ENCODE measurements at places on chromosomes 4 and X.

- peak; percentile 10 for DNase-seq
These were observed 194.0 kb downstream of the GASK1B start for GRCh38 chr4:157978680-157979361.

GRCh38 chrX:16096141-16096540 lies 27.2 kb upstream of the GRPR start:
- DNase-seq = no peak

DNA sequence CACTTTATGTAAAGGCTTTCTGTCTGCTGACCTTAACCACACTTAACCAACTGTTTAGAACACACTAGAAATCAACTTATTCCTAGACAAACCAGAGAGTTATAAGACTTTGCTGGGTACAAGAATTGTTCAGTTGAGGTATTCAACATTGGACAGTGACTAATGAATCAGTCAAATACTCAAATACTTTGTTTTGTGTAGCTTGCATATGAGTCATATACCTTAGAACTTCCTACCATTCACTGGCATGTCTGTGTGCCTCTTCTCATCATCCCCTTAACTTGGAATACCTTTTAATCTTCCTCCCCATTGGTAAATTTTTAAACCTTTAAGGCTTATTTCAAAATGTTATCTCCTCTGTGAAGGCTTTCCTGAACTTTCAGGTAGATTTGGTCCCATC lies 708.8 kb upstream of the GRIA3 start:
- no peak for DNase-seq

DNA sequence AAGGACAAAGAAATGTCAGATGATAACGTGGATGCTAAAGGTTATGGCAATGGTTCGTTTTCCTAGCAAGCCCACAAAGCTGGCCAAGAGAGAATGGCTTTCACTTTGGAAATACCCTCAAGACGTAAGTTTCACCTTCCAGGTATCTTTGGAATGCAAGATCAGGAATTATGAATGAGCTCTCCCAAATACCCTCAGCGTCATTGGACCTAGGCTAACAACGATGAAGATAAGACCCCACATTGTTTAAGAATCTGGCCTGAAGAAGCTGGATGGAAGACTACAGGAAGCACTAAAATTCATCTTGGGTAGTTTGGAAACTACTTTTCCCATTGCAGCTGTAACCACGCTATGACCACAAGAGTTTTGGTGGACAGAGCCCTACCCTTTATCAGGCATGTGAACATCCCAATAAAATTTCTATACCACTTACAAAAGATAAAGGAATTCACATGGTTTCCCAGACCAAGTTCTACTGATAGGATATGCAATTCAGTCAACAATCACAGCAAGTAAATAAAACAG lies 111.9 kb downstream of the KDR start:
- DNase-seq = no peak

GRCh38 chrX:9447906-9448305 lies 17.0 kb upstream of the TBL1X start:
- no peak for DNase-seq

DNA sequence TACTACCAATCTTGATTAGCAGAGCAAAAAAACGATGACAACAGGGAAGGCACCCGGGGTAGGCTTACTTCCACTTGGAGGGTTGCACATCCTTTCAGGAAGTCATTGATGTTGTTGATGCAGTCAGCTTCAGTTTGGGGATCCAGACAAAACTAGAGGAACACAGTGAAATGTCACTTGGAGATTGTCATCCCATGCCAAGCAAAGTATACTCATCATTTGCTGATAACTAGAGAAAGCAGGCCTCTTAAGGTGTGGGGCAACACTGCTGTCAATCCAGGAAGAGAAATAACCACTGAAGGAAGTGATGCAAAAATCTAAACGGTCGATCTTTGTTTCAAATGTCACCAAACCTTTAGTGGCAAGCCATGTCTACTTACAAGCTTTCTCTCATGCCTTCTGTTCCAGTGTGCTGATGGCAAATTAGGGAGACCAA lies 1.4 kb downstream of the ARHGEF6 start:
- DNase-seq = peak; percentile 5

- no peak for DNase-seq
These were observed 131.8 kb downstream of the AFF1 start for GRCh38 chr4:87066403-87067123.

GRCh38 chr4:147707892-147708672 lies 23.8 kb upstream of the ARHGAP10 start:
- peak; percentile 48 for DNase-seq

GRCh38 chr4:13635286-13635799 lies 7.8 kb upstream of the BOD1L1 start:
- DNase-seq = no peak

- no peak for DNase-seq
These were observed 166.4 kb upstream of the CPEB2 start for GRCh38 chr4:14835708-14836425.

GRCh38 chr4:4607336-4608213 lies 65.7 kb upstream of the STX18 start:
- no peak for DNase-seq

DNA sequence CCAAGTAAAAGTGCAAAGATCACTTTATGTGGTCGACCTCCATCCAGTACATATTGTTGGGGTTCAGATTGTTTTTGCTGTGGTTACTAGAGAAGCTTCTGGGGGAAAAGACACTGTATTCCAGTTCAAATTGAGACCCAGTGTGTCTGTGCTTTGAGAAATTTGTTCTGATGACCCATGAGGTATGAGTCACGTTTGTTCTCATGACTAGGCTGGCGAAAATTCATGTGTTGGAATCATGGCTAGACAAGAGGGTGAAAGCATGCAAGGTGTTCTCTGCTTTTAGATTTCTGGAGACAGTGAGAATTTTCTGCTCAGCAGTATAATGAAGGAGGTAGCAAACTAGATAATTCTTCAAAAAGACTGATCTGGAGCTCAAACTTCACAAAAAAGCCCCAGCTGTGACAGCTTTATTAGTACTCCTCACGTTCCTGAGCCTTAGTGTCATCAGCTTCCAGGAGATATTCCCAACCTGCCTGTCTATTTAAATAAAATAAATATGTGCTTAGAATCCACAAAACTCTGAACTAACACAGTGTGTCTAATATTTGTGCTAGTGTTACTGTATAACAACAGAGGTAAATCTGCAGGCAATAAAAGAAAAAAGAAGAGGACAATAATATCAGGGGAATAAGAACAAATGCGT lies 24.4 kb upstream of the FAM47B start:
- no peak for DNase-seq

GRCh38 chr4:10998846-10999245 lies 314.3 kb upstream of the CLNK start:
- no peak for DNase-seq

GRCh38 chr4:74631338-74631737 lies 163.0 kb downstream of the BTC start:
- DNase-seq = no peak

DNA sequence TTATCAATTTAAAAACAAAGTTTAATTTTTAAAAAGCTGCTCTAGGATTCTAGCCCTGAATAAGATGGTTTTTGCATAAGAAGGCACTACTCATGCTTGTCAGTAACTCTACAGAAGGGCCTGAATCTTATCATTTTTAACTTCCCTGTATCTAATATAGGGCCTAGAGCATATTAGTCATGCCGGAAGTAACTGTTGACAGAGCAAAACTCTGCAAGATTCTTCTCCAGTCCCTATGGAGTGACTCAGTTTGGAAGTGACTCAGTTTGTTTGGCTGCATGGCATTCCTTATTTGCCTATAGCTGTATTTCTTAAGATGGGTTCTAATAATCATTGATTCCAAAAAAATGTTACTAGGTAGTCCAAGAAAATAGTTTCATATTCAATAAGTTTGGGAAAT lies 431.8 kb upstream of the HTR2C start:
- no peak for DNase-seq
